ENCODE measurements at places on chromosomes 7 and 10.

GRCh38 chr10:70782746-70783680 lies 2.2 kb downstream of the TBATA start:
- DNase-seq = no peak

DNA sequence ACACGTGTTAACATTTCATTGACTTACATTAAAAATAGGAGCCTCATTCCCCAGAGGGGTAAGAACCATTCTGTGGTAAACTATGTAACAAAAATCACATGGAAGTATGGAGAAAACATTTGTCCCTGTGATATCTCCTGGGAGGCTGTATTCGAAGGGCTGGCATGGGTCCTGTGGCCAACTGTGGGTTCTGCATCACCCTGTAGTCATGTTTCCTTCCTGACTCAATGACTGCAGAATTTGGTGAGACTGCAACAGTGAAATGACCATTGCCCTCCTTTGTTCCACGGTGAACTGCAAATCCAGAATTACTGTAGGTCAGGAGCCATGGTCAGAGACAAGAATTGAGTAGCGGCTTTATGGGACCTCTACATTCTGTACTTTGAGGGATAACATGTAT lies 3.6 kb upstream of the ZEB1 start:
- no peak for DNase-seq

- no peak for DNase-seq
Observed at GRCh38 chr7:97026715-97027426, 2.2 kb upstream of the DLX5 start.

DNA sequence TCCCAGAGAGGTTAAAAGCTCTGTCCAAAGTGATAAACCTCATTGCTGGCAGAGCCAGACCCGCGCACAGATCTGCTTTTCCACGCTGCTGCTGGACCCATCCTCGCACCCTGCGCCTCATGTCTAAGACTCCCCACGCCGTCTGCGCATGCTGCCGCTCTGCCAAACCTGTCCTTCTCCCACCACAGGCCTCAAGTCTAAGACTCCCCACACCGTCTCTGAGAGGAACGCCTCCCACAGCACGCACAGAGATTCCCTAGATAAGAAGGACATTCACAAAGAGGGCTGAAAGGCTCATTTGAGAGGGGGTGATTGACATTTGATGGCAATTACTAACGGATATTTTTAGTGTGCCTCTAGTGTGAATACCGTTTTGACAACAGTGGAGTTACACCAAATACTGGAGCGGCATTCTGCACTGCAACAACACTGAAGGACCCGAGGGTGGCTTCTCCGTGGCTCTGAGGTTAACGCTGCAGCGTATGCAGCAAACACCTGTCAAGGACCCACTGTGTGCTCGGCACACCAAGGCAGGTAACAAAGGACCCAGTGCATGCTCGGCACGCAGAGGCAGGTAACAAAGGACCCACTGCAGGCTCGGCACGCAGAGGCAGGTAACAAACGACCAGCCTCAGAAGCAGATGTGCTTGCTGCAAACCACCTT lies 231.4 kb downstream of the DNAJB6 start:
- no peak for DNase-seq

DNA sequence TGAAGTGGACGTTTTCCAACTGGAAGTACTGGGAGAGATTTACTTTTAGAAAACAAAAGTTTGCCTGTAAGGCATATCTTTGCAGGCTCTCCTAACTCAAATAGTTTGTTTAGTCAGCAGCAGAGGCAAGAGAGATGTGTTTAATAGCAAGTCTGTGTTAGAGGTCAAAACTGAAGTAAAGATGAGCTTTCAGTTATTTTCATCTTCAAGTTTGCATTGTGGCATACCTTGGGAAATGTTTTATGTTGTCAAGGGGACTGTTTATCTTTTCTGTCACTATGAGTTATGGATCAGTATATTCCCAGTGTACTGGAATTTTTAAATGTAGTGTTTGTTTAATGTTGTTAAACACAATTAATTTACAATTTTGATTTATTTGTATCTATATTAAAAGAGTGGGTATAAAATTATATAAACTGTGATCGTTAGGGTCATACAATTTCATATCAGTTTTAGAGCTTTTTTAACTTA lies 169.7 kb upstream of the PPP1R3A start:
- no peak for DNase-seq

GRCh38 chr10:33066558-33067236 lies 108.7 kb upstream of the ITGB1 start:
- DNase-seq = no peak

DNA sequence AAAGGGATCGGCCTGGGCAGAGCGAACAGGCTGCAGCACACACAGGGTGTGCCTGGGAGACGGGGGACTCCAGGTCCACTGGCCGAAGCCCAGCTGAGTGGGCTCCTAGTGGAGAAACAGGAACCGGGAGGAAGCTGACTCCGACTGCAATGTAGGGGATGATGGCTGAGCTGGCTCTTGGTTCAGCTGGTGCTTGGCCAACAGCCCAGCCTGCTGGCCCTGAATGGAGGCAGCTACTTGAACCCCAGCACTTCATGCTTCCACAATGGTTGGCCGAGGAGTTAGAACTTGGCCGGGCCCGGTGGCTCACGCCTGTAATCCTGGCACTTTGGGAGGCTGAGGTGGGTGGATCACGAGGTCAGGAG lies 27.0 kb upstream of the FRAT2 start:
- DNase-seq = no peak

DNA sequence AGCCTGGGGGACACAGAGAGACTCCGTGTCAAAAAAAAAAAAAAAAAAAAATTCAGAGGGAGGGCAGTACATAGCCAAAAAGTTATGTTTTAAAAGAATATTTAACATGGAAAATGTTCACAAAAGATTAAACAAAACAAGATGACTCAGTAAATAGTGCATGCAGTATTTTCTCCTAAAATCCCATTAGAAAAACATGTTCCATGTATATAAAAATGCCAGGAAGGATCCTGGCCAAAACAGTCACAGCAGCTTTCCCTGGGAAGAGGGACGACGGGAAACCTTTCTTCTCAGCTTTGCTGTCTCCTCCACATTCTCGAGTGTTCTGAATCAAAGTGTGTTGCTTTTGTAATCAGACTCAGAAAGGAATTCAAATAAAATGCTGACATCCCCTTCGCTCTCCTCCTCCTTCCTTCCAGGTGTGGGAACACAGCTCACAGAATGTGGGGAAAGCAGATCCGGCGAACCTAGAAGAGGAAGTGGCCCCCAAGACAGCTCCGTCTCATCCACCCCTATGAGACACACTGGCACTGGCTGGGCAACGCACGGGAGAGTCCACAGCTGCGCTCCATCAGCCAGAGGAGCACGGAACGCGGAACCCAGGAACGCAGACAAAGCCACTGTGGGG lies 139.4 kb downstream of the MAD1L1 start:
- no peak for DNase-seq

DNA sequence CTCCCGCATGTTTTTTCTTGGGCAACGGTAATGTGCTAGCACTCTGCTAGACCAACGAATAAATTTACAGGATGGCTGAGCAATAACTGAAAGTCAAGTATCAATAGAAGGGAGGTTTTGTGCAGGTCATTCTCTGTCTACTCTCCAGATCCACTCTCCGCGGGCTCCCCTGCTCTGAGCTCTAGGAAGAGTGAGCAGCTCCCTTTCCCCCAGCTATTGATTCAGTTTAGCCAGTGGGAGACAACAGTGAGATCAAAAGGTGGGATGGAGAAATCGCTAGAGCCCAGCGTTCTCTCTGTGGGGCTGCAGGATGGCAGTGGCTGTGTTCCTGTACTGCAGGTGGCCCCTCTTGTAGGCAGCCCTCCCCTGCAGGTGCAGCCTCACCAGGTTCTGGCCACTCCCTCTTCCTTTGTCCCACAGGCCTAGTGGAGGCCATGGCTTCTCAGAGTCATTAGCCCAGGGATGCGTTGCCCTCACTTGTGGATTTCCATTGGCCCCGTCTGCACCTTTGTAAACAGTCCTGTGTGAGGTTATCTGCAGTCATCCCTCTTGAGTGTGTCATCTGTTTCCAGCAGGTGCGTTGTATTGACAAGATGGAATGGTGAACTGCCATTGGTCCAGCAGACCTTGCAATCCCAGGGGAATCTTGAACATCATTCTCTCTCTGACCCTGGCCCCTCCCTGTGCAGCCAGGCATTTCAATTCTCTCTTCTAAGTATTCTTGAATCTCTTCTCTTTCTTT lies 11.1 kb downstream of the MSRB2 start:
- no peak for DNase-seq

DNA sequence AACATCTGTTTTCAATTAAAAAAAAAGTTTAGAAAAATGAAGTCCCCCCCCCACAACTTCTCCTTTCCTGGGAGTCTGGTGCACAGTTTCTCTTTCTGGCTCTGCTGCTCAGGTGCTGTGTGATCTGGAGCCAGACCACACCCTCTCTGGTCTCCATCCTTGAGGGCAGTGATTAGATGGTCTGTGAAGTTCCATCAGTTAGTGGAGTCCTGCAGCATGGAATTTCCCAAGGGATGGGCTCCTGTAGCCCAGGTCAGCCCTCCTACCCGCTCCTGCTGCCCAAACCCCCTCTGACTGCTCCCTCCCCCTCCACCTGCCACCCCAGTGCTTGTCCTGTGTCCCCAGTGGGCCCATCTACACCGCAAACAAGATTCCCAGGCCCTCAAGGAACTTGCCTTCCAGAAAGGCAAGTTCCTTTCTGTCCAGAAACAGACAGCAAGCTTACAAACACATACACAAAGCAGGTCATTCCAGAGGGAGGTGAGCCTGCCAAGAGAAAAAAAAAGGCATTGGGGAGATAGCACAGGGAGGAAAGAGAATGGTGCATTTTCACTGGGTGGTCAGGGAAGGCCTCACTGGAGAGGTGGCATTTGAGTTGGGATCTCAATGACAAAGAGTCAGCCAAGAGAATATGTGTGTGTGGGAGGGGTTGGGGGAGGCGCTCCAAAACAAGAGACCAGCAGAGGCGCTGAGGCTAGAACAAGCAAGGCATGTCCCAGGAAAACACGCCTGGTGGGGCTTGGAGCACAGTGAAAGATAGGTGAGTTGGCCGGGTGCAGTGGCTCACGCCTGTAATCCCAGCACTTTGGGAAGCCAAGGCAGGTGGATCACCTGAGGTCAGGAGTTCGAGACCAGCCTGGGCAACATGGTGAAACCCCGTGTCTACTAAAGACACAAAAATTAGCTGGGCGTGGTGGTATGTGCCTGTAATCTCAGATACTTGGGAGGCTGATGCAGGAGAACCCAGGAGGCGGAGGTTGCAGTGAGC lies 49.5 kb upstream of the SLC29A3 start:
- DNase-seq = no peak

- DNase-seq = no peak
Observed at GRCh38 chr7:132654150-132654549, 77.9 kb upstream of the PLXNA4 start.

DNA sequence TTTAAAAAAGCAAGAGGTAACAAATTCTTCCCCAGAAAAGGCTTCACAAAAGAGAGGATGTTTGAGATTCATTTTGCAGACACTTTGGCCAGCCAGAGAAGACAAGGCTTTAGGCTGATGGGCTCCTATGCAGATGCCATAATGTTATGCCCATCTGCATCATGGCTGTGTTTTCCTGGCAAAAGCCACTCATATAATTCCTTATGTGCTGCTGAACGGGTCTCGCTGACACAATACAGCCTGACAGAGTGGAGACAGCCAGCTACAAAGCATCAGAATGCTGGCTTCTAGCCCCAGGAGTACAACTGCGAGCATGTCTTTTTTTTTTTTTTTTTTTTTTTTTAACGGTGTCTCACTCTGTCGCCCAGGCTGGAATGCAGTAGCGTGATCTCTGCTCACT lies 1157.4 kb upstream of the AUTS2 start:
- DNase-seq = no peak

DNA sequence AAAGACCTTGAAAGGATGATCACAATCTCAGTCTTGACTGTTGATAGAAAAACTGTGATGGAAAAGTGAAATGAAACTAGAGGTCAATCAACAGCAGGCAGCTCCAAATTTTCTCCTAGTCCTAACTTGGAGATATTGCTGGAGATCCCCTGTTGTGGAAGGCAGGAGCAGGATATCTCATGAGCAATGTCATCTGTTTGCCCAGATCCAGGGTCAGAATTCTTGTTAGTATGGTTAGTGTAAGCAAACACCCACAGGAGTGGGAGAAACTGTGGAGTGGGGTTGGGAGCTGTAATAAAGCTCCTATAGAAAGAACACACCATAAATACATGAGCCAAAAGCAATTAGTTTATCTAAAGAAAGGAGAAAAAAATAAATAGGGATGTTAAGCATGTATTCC lies 169.0 kb downstream of the AKR1D1 start:
- DNase-seq = no peak

DNA sequence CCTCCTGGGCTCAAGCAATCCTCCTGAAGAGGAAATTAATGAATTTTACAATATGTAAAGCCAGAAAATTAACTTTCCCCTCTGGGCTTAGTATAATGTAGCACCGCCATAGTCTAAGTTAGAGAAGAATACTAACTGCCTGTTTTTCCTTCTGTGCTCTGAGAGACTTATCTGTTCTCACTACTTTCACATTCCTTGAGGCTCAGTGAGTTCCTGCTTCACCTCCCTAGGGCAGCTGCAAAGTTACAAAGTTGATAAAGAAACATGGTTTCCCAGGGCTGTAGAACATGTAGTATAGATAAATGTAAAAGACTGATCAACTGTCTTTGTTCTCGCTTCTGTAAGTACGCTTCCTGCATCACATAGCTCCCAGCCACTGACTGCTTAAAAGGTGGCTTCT lies 16.0 kb upstream of the OLAH start:
- no peak for DNase-seq

- DNase-seq = no peak
Observed at GRCh38 chr7:106944035-106944665, 79.1 kb downstream of the PIK3CG start.

DNA sequence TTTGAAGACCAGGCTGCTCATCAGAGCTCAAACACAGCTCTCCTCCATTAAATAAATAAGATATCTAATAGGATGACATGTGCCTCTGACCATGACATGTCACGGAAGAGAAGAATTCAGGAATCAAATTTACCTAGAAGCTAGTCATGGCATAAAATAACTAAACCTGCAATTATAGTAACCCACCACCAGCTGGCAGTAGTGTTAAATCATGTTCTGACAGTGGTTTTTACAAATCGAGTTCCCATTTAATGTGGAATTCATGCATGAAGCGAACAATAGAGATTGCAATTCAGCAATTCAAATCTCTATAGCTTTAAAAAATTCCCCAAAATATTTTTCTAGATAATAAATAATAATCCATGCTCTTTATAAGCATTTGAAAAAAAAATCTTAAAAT lies 74.6 kb upstream of the IKZF1 start:
- no peak for DNase-seq

GRCh38 chr10:77970869-77971803 lies 44.6 kb upstream of the DLG5 start:
- DNase-seq = peak; percentile 81

GRCh38 chr7:129652914-129653313 lies 41.4 kb downstream of the NRF1 start:
- DNase-seq = no peak

GRCh38 chr10:11539191-11539868 lies 72.1 kb downstream of the USP6NL start:
- no peak for DNase-seq

Measured in mucosa of gallbladder (tissue), 1 donor.